ENCODE measurements at places on chromosomes 4 and X.
A peak's percentile ranks its signal among the peaks of the same experiment; 100 is the strongest.

- no peak for DNase-seq
Measured at GRCh38 chr4:180253419-180253818, 1989.8 kb upstream of the TENM3 start.

- DNase-seq, result peak; percentile 38
Measured at GRCh38 chr4:56909086-56909894, 1.6 kb downstream of the REST start.

DNA sequence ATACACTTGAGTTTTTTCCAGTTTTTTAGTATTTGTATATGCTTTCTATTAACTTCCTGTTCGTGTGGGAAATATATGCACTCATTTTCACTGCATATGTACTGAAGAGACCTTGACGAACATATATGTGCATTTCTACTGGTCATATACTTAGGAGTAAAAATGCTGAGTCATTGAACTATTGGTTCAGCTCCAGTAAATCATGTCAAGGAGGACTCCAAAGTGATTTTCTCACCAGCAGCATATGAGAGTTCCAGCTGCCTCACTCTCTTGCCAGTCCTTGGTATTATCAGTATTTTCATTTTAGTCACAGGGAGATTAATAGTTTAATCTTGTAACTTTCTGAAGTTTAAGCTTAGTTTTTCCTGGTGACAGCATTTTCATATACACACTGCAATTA lies 2750.2 kb downstream of the ARAP2 start:
- DNase-seq, result no peak

- DNase-seq, result no peak
Measured at GRCh38 chr4:81574991-81575390, 103.3 kb upstream of the RASGEF1B start.

DNA sequence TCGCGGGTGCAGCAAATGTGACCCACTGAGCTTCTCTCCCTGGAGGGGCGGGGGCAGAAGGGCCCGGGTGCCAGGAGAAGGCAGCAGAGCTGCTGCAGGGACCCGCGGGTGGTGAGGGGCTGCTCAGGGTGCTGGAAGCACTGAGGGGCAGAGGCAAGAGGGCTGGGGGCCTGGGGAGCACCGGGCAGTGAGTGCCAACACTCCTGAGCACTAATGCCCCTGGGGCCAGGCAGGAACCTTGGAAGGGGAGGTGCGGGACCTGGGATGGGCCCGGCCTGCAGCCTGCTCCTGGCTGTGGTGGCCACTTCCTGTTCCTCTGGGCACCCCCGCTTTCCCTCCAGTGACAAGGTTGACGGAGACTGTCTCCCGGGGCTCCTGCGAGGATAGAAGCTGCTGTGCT lies 66.5 kb upstream of the ADRA2C start:
- DNase-seq, result no peak

DNA sequence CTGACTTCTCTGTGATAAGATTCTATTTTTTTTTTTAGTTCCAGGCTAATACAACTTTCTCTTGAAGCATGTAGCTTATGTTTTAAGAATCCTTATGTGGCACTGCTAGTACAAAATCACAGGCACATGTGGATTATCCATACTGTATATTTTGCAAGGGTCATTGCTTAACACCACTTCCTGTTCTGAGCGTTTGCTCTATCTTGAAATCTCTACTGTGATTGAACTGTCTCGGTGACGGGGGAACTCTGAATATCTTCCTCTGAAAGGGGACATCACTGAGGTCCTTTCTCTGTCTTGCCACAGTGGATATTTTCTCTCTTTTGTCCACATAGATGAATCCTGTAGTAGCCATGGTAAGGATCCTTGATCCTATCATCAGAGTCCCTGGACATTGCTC lies 2.1 kb upstream of the WFS1 start:
- DNase-seq, result no peak

GRCh38 chrX:110008011-110008635 lies 5.2 kb downstream of the TMEM164 start:
- no peak for DNase-seq

DNA sequence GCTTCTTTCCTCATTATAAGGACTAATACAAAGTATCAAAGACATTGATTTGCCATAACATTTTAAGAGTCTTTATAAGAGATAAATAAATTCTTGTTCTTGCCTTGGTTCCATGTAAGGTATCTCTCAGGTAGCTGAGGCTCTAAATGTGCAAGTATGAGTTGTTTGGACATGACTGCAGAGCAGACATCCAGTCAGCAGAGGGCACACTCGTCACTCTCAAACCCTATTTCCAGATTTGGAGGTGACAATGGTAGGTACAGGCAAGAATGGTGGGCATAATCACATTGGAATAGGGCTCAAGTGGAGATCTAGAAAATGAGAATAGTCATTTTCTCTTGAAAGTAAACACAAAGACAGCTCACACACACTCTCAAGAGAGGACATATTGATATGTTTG lies 133.3 kb upstream of the ZIC3 start:
- no peak for DNase-seq

DNA sequence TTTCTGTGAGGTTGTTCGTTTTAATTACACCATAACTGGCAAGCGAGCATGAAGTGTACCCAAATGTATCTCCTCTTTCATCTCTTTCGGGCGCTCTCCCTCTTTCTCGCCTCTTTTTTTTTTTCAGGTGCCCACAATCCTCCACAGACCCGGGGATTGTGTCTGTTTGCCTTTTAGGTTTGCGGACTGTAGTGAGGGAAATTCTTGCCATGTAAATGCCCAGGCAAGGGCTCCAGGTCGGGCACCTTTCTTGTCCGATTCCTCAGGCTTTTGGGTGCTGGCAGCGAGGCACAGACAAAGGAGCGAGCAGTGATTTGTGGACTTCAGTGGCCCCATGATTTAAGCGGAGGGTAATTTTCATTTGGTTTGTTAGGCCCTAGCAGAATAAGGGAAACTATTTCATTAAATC lies 1.1 kb upstream of the PHOX2B start:
- DNase-seq, result no peak

- DNase-seq, result no peak
Measured at GRCh38 chr4:157804986-157805385, 367.8 kb downstream of the GASK1B start.

- no peak for DNase-seq
Measured at GRCh38 chr4:157005193-157005592, 33.6 kb upstream of the PDGFC start.

GRCh38 chr4:74365761-74366160 lies 816 bp downstream of the EREG start:
- DNase-seq, result no peak

- DNase-seq, result no peak
Measured at GRCh38 chr4:25370242-25370641, 6.8 kb upstream of the ANAPC4 start.

DNA sequence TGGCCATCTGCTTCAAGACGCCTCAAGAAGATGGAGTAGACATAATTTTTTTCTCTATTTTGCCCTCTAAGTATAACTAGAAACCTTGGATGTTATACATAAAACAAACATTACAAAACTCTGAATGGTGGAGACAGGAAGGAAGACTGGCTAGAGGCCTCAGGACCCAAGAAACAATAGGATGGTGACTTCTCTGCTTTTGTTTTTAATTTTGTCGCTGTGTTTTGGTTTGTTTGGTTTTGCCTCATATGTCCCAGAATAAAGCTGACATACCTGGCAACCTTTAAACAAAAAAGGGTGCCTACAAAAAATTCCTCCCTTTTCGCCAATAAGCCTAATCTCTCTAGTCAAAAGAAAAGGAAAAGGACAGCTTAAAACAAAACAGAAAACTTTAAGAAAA lies 109.1 kb downstream of the PPP4R3C start:
- no peak for DNase-seq

DNA sequence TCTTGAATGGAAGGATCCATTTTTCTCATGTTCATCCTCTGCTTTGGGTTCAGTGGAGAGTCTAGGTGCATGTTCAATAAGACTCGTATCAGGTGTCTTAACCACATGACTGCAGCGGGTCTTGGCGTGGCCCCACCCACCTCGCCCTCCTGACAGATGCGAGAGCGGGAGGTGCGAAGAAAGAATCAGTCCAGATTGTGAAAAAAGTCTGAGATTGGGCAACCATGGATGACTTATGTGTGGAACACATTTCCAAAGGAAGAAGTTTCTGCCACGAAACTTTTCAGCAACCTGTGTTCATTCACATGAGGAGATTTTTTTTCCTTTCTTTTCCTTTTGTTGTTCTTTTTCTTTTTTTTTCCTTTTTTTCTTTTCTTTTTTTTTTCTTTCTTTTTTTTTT lies 66.8 kb downstream of the NSD2 start:
- no peak for DNase-seq

- no peak for DNase-seq
Measured at GRCh38 chr4:41111791-41112190, 102.6 kb downstream of the APBB2 start.

DNA sequence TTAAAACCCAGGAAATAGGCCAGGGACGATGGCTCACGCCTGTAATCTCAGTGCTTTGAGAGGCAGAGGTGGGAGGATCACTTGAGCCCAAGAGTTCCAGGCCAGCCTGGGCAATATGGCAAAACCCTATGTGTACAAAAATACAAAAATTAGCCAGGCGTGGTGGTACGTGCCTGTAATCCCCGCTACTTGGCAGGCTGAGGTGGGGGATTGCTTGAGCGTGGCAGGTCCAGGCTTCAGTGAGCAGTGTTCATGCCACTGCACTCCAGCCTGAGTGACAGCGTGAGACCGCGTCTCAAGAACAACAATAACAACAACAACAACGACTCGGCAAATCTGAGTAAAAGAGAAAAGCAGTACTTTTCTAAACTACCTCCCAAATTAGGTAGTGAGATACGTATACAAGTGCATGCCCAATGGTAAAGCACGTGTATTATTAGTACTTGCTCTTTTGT lies 13.0 kb upstream of the NDUFC1 start:
- DNase-seq, result no peak

DNA sequence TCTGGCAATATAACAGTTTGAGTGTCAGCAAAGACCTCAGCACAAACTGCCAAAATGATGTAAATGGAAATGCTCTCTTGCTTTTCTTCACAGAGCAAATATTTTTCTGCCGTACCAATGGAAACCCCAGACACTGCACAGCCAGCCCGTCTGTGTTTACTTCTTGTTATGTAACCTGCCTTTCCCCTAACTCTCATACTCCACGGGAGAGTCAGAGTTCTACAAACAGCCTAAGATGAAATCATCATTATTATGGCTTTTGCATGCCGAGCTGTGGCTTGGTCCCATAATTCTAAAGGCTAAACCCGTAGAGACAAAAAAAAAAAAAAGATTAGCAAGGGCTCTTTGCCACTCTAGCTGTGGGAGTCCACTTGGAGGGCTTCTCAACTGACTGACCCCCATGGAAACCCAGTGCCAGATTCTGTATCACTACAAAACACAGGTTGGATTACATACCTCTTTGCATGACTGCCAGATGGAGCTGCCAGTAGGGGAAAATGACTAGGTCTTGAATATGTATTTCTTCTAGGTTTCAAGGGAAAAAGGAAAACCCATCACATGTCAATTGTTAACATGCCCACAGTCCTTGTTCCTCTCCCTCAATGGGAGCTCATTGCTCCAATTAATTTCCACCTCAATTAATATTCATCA lies 197.2 kb upstream of the CNKSR2 start:
- no peak for DNase-seq

DNA sequence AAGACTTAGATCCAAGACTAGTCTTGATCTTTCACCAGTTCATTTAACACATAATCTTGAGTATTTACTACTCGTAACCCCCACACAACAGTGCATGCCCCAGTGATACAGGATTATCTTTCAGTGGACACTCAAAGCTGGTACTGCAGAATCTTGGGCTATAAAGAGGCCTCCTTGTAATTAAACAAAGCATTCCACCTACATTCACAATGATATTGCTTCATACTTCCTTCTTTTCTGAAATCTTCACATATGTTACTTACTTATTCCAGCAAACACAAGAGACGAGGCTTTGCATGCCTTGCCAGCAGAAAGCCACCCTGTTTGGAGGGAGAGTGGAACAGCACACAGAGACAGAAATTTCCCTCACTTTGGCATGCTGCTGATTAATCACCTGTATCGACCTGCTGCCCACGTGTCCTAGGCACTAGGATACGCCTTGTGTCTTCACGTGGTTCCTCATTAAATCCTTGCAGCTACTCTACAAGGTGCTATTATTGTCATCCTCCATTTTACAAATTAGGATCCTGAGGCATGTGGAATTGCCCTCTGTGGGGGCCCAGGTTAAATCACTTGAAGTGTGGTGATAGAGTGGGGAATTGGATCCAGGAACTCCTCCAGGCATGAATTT lies 77.3 kb downstream of the FAM184B start:
- DNase-seq, result no peak

- no peak for DNase-seq
Measured at GRCh38 chr4:82798168-82799005, at the start of gene SCD5. Gene SCD5 (minus strand): TSS chr4:82798796. CDS start chr4:82798537, 259 bp downstream.

- no peak for DNase-seq
Measured at GRCh38 chrX:139120760-139121159, 409.2 kb upstream of the FGF13 start.

DNA sequence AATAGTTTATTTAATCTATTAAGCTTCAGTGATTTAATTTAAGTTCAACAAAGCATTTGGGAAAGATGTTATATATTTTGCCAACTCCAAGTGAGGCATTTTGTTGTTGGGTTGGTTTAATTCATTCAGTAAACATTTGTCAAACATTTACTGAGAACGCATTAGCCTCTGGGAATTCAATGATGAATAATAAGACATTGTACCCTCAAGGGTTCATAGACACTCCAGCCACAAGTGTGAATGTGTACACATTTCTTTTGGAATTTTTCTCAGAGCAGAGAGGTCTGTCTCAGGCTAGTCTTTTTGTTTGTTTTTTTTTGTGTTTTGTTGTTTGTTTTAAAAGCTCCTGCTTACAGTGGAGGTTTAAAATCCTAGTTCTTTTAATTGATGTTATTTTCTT lies 203.9 kb downstream of the SOWAHB start:
- no peak for DNase-seq

GRCh38 chr4:68342134-68342533 lies 7.8 kb downstream of the YTHDC1 start:
- no peak for DNase-seq

GRCh38 chr4:20260821-20261220 lies 9.1 kb downstream of the SLIT2 start:
- no peak for DNase-seq
